ENCODE measurements at places on chromosomes 13 and 19.

DNA sequence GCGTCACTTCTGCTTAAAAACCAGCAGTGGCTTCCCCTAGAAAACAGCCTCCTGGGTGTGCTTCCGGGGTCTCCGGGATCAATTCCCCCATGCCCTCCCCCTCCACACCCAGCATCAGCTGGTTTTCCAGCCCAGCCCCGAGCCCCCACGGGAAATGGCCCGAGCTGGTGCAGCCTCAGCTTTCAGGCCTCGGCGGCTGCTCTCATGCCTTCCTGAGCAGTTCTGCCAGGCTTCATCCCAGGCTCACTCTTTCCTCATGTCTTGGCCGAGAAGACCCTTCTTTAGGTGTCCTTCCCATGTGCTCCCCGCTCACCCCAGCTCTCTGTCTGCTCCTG lies 103.1 kb upstream of the RNF113B start:
- no peak for DNase-seq

DNA sequence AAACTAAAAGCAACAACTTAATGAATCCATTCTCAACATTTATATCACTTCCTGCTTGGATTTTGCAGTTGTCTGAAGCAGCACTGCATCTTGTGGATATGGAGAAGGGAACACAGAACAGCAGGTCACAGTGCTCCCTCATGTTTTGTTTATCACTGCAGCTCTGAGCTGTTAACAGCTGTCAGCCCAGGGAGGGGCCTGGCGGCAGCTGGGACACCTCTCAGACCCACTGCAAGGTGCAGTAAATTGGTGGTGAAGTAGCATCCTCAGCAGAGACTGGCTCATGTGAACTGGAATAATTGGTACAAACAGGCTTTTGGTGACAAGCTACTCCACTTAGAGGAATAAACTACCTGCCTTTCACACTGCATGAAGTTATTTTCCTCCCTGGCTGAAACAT lies 170.4 kb downstream of the LIG4 start:
- no peak for DNase-seq

GRCh38 chr13:107743526-107743925 lies 471.8 kb downstream of the LIG4 start:
- DNase-seq = no peak

DNA sequence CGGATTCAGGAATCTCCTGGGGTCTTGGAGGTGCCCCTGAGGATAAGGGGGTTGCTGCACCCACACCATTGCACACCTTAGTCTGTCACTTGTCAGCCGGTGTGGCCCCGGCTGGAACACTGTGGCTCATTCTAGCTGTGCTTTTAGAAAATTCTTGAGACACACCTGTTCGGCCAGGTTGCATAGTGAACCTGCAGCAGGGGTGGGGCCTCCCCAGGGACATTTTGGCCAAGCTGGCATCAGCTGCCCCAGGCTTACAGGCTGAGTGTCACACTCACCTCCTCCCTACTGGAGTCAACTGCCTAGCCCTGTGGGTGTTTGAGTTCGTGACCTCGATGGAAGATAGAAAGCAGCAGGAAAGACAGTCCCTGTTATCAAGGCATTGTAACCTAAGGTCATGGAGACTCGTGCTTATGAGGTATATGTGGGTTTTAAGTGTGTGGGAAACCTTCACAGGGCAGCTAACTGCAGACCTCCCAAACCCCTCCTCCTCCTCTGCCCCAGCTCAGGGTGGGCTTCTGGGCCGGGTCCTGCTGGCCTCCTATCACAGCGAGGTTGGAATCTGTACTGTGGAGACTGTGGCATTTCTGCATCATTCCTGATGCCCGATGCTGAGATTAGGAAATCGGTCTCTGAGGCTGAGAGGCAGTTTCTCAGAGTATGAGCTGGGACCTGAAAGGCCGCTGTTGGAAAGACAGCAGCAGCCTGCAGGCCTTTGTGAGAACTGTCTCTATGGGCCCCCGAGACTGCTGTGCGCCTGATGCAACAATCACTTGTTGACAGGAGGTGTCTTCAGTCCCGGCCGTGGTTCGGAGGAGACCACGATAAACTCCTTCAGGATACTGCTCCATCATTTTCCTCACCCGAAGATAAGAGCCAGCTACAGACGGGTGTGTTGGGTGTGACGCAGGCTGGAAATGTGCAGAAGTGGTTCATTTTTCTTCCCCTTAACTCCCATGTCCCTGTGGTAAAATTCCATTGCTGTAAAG lies 72.2 kb downstream of the ATP11A start:
- no peak for DNase-seq

DNA sequence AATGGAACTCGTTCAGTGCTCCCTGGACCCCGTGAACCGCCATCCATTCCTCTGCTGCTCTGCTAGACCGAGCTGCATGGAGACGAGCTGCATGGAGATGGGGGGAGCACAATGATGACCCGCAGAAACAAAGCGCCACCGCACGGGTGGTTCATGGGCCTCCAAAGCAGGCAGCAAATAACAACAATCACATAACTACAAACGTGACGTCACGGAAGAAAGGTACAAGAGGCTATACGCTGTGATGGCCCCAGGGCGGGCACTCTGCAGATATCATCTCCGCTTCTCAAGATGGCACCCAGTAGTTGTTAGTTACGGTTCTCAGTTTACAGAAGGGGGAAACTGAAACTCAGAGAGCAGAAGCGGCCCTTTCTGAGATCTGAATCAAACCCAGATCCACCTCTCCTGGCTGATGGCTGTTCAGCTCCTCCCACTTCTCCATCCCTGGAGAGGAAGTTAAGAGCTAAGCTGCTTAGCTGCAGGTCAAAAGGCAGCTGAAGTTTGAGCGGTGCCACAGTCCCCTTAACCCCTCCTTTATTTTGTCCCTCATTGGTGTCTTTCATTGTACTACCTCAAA lies 1.7 kb downstream of the ATP13A1 start:
- peak; percentile 70 for DNase-seq
